ENCODE measurements at places on chromosomes 4 and X.

DNA sequence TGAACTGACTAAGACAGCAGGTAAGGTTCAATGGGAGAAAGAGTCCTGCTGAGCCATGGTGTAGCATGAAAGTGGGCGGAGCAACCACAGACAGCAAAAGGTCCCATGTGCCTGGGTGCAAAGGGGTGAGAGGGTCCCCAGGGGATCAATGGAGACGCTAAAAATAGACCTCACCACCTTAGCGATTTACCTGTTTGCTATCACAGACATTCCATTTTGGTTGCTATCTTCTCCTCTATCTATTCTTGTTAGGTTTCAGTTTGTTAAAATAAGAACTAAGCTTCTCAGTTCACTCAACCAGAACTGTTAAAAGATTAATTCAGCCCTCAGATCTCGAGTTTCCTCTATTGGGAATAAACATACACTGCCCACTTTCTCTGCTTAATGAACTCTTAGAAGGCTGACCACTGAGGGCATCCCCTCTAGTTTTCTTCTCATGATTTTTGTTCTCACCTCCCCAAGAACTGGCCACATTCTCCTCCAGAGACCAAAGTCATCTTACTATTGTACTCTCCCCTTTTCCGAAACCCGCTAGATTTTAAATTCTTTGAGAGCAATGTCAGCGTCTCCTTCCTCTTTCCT is 136.7 kb downstream of the PARM1 start:
- no peak for DNase-seq

DNA sequence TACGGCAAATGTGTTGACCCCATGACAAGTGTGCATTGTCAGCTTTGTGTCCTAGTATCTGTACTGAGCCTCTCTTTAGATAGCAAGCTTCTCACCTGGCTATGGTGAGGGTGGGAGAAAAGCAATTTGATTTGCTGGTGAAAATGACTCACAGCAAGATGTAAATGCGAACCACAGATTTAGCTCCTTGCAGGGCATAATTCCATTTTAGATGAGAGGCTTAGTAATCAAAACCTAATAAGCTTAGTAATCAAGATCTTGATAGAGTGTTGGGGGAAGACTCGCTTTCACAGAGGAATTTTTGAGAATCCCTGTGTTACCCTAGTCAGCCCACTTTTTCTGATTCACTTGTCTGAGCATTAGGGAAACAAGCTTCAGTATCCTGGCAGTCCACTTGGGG is 7.7 kb upstream of the OCIAD2 start:
- no peak for DNase-seq

- peak; percentile 15 for DNase-seq
Measured at GRCh38 chr4:140152751-140153418, 1.1 kb downstream of the MAML3 start.

DNA sequence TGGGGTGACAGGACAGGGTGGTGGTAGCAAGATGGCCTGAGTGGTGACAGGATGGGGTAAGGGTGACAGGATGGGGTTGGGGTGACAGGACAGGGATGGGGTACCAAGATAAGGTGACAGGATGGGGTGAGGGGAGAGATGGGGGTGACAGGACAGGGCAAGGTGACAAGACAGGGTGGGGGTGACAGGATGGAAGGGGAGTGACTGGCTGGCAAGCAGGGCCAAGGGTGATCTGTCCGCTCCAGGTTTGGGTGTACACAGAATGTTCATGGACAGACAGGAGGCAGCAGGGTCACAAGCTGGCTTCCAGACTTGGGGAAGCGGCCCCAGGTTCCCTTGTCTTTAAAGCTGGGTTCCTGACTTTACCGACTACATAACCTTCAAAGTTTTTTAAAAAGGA is 23.3 kb downstream of the RNF212 start:
- no peak for DNase-seq

- peak; percentile 26 for DNase-seq
Measured at GRCh38 chrX:39149761-39150160, 348.5 kb downstream of the MID1IP1 start.
